ENCODE measurements at places on chromosomes 5 and 9. TPM values are rescaled to one million over a fixed set of nuclear protein-coding genes. Genes with fewer than 3 reads are reported as not detected.

DNA sequence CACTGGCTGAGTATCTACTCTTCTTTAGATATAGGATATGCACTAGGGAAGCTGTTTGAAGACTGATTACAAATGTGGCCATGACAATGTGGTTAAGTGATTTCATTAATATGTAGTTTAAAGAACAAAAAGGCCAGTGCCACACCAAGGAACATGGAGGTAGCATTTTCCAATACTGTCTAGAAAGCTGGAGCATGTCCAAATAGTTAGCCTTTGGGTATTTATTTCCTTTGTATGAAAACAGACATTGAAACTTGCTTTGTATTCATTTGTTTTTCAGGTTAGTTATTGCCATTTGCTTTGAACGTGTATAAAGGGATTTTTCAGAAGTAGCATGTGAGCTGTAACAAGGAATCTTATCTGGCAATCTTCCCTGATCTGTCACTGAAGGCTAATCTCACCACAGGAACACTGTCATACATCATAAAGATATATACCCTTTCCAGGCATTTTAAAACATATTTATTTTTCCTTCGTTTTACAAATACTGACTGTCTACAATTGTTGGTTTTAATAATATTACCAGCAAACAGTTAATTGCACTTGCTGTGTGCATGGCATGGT lies 93.4 kb downstream of the PLPPR1 start:
- no peak for DNase-seq

GRCh38 chr9:87080512-87081264 lies 133.4 kb upstream of the GAS1 start:
- DNase-seq = peak; percentile 57

The RALGDS gene
- 17.8 TPM for total RNA-seq

DNA sequence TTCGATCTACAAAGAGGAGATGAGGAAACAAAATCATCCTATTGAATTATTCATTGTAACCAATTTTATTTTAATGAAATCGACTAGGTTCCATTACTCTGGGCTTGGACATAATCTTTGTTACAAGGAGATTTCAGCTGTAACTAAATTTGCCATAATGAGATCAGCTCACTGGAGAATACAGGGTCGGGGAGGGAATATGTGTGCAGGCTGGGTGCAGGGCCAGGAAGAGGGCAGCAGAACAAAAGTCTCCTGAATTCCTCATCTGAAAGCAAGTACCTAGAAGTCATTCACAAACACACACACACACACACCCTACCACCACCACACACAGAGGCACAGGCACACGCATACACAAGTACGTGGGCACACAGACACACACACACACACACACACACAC lies 151.2 kb downstream of the PAPPA start:
- no peak for DNase-seq

The ORM2 gene
- total RNA-seq = not detected

GRCh38 chr5:139415221-139415861 lies 11.5 kb upstream of the SPATA24 start:
- no peak for DNase-seq

DNA sequence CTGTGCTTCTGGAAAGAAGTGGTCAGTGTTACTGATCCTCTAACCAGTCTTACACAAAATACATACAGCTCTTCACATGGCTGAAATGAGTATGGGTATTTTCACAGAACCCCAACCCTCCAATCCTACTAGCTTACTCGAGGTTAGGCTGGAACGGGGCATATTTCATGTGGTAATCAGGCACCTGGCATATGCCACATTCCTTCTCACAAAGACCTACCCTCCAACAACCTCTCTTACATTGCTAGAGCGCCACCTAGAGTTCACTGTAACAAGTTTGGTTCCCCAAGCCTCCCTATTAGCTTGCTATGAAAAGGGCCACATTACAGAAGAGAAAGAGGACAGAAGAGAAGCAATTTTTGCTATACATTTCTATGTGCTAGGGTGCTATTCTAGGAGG lies 597.3 kb downstream of the PRELID2 start:
- DNase-seq = peak; percentile 65

DNA sequence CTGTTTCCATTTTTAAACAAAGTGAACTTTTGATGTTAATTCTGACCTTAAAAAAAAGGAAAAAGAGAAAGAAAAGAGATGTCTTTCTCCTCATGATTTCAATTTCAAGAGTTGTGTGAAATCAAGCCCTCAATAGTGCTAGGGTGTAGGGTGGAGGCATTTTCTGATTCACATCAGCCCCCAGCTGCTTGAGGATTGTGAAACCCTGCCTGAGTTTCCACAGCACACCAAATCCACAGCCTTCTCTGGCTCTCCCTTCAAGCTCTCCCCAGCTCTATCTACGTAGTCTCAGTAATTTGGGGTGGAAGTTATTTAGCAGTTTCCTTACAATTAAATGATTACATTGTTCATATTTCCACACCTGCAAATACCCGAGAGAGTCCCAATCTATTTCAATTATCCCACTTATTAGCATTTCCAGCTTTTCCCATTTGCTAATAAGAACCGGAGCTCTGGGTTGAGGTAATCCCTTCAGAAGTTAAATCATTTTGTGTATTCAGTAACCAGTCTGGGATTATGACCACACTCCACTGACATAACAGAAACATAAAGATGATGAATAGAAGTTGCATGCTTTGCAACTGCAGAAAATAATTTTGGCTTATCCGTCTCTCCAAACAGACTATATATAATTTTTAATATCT lies 54.9 kb downstream of the MTX3 start:
- peak; percentile 53 for DNase-seq

The TRIO gene
- total RNA-seq = 168 TPM

The POU5F2 gene
- 0.29 TPM for total RNA-seq

The PCDHGC4 gene
- 0.69 TPM for total RNA-seq

- peak; percentile 52 for DNase-seq
These were observed 30.0 kb downstream of the ARHGEF37 start for GRCh38 chr5:149611326-149611725.

The ZFP2 gene
- total RNA-seq = 0.92 TPM

The FOXD4 gene
- total RNA-seq = 0.52 TPM

GRCh38 chr9:19651681-19652080 lies 137.2 kb downstream of the SLC24A2 start:
- DNase-seq = no peak

The ISL1 gene
- not detected for total RNA-seq

The PLCXD3 gene
- total RNA-seq = 0.11 TPM

GRCh38 chr5:81747030-81747429 lies 3.9 kb downstream of the SSBP2 start:
- DNase-seq = no peak

GRCh38 chr5:59617186-59617771 lies 276.2 kb downstream of the PDE4D start:
- DNase-seq = no peak

DNA sequence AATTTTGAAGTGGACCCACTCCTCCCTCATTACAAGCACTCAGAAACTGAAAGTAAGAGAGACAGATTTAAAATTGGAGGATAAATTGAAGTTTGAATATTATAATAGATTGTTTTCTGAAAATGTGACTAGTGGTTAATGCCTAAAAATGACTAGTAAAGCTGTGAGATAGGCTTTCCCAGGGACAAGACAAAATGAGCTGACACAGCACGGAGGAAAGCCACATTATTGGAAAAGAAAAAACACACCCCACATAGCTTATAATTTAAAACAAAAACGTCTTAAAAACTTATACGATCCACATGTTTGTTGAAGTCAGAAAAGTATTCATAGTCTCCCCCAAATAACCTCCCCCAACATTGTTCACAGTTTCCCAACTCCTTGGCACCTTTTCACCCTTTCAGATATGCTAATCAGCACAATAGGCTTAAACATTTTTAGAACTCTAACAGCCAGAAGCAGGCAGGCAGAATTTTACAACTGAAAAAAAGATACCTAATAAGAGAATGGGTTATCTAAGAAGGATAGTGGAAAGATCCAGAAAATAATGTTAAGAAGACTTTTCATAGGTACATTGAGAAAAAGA lies 6.1 kb downstream of the C7 start:
- no peak for DNase-seq

- no peak for DNase-seq
These were observed 36.9 kb downstream of the SPOCK1 start for GRCh38 chr5:137462265-137462590.

DNA sequence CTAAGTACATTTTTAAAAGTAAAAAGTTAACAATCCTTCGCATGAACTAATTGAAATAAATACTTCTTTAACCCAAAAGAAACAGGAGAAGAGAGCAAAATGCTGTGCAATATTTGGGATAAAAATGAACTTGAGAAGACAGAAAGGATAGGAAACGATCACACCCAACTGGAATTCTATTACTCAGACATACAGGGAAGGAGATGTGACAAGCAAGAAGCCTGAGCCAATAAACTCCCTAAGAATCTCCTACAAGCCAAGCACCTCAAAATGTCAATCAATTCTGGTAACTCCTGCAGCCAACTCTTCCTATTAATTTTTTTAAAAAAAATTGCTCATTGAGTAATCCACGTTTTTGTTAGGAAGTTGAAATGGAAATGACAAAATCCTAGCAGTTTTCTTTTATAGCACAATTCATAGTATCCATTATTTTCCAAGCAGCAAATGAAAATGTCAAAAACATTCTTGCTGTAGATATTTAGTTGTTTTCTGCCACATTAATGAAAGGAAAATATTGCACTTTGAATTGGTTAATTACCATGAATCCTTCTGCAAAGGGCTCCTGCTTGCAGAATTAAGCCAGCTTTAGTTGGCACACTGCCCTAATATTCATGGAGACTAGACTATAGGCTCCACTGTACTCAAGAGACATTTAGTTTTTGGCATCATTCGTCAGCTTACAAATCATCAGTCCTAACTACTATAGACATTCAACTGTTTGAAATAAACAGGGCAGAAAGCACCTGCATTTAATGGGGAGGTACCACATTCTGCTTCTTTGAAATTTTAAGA lies 89.0 kb downstream of the RFX3 start:
- DNase-seq = peak; percentile 24

DNA sequence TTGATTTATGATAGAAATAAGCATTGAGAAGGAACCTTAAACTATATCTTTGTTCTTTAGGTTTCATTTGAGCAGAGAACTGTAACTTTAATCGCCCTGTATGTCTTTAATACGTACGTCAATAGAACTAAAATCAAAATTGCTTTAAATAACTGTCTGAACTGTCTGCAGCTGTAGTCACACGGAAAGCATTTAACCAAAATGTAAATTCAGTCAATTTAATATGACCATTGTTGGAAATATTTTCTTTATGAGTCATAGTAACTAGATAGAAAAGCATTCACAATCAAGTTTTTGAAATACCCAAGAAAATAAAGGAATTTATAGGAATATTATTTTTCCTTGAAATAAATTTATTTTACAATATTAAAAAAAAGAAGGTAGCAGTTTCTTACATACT lies 157.1 kb upstream of the CDH6 start:
- DNase-seq = no peak

The INSL4 gene
- total RNA-seq = not detected

DNA sequence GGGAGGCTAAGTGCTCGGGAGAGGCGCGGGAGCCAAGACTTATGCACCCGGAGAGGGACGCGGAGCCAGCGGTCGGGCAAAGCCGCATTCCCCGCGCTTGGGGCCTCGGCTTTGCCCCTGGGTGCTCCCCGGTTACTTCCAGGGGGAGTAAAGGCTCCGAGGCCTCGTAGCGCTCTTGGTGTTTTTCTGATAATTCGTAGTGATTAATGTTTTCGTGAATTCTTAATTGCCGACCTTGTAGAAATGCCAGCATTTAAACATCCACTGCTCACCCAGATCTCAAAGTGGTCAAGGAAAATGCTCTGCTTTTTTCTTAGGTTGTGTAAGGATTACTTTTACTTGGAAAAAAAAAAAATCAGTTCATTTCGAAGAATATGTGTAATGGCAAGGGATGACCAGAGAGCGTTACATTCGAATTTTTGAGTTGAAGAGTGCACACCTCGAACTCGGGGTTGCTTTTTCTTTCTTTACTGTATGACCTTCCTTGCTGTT lies 654 bp upstream of the TUT7 start:
- peak; percentile 41 for DNase-seq

- DNase-seq = no peak
These were observed 37.2 kb upstream of the TAL2 start for GRCh38 chr9:105625088-105625487.

- DNase-seq = no peak
These were observed 21.0 kb upstream of the RALGDS start for GRCh38 chr9:133141833-133142595.

- DNase-seq = no peak
These were observed 159.3 kb upstream of the TARS1 start for GRCh38 chr5:33281431-33281843.

GRCh38 chr5:132298298-132299212 lies 4.4 kb downstream of the SLC22A4 start:
- peak; percentile 32 for DNase-seq

The IL5 gene
- not detected for total RNA-seq

DNA sequence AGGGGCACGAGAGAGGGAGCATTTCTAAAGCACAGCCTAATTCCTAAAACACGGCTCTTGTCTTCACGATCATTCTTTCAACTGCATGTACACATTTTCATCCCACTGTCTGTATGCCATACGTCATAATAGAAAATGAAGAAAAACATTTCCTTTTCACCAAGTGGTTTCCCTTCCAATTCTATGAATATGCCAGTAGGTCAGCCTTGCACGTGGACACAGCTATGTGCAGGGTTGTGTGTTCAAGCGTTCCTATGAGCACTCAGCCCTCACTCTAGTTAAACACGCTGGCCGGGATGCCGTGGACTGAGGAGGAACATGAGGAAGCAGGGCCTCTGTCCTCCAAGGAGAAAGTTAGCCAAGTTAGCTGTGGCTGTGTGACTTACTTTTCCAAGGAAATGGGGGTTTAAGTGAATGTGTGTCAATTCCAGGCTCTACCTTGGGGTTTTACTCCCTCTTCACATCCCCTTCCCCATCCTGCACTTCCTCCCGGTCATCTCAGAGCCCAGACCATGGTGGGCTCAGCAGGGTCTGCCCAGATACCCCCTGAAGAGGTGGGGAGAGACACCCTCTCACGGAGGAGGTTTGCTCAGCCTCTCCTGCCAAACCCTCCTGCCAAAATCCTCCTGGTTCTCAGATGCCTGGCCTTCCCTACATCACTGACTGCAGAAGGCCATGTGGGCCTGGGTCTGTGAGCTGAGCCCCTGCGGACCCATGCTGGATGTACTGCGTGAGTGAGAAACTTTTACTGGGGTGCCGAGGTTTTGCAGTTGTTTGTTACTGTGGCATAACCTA lies 230.6 kb downstream of the FSTL4 start:
- no peak for DNase-seq

The TRMT10B gene
- 2.0 TPM for total RNA-seq

Data from LHCN-M2 (cell line).